ENCODE measurements at places on chromosomes 12 and 14.

GRCh38 chr12:128852026-128852698 lies 1.1 kb upstream of the GLT1D1 start:
- H3K27me3 ChIP-seq, result peaks cover 4% of the 10 kb centered on the region
- H3K4me3 ChIP-seq, result no peak overlapping the region
- H3K4me1 ChIP-seq, result no peaks in the 10 kb centered on the region
- peaks cover 7% of the 10 kb centered on the region for H3K36me3 ChIP-seq

DNA sequence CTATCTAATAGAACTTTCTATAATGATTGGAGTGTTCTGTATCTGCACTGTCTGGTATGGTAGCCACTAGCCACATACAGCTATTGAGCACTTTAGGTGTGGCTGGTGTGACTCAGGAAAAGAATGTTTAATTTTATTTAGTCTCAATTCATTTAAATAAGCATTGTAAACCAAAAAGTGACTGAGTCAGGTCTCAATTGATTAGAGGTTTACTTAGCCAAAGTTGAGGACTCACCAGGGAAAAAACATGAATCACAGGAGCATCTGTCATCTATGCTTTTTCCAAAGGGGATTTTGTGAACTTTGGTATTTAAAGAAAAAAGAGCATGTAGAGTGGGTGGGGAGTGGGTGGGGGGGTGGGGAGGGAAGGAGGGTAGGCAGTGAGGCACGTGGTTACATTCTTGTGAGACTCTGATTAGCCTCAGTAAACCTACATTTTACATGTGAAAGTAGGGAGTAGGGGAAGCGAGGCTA lies 473.1 kb downstream of the ATP23 start:
- no peak for DNase-seq
- no peaks in the 10 kb centered on the region for H3K4me1 ChIP-seq
- H3K27ac ChIP-seq, result no peak overlapping the region
- no peak overlapping the region for H3K4me3 ChIP-seq
- H3K27me3 ChIP-seq, result no peaks in the 10 kb centered on the region

GRCh38 chr12:90366286-90366685 lies 588.7 kb downstream of the CCER1 start:
- no peaks in the 10 kb centered on the region for H3K27me3 ChIP-seq
- DNase-seq, result no peak
- H3K4me1 ChIP-seq, result no peaks in the 10 kb centered on the region
- no peaks in the 10 kb centered on the region for H3K36me3 ChIP-seq
- no peak overlapping the region for H3K4me3 ChIP-seq

- no peak overlapping the region for H3K4me3 ChIP-seq
- H3K27me3 ChIP-seq, result no peaks in the 10 kb centered on the region
- no peaks in the 10 kb centered on the region for H3K36me3 ChIP-seq
- H3K4me1 ChIP-seq, result no peaks in the 10 kb centered on the region
These were observed 370.6 kb downstream of the KCNH5 start for GRCh38 chr14:62674563-62675237.

DNA sequence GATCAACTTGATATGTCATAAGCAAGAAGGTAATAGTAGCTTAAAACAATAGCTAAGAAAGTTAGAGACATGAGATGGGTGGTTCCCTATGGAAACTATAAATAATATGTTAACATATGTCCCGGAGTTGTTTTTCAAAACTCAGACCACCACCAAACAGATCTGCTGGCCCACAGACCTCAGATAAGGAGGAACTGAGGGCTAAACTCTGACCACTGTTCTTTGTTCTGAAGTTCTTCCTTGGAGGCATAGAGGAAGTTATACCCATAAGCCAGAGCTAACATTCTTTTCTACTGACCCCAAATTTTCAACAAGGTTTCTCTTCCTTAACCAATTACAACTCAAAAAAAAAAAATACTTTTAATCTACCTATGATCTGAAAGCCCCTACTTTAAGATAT lies 156.1 kb upstream of the FSCB start:
- peaks cover 4% of the 10 kb centered on the region for H3K36me3 ChIP-seq
- no peaks in the 10 kb centered on the region for H3K4me1 ChIP-seq
- H3K4me3 ChIP-seq, result no peak overlapping the region

Data from H9 (cell line).